KBM-7 (cell line): ENCODE measurements at places on chromosomes 12 and 14.
A peak's percentile ranks its signal among the peaks of the same experiment; 100 is the strongest.

DNA sequence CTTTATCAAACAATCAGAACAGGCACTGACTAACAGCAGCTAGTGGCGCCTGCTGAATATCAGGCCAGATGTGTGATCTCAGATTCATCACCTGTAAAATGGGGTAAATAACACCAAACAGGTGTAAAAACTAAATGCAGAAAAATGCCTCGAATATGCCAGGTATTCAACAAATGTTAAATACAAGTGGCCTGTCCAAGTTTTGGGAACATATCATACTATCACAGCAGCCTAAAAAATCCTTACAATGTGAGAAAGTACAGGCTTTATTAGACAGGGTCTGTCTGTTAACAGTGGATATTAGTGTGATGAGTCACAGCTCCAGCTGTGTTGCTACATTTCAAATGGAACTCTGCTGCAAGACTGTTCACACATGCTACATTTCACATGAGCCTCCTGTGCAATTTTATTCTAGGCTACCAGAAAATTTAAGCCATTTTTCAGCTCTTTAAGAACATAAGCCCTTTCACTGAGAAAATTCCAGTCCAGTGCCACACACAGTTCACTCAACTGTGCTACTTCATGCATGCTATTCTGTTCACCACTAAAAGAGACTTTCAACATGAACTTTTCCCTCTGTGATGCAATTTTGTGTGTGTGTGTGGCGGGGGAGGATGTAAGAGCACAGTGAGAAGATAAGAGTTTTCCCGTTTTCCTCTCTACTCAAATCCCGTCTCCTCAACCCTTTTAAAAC is 56.7 kb downstream of the MSRB3 start:
- no peak for DNase-seq

GRCh38 chr14:21494902-21495762 is 16.0 kb downstream of the METTL3 start:
- no peak for DNase-seq

GRCh38 chr12:114193474-114193873 is 212.5 kb downstream of the TBX5 start:
- no peak for DNase-seq

GRCh38 chr12:90126125-90126524 is 417.5 kb upstream of the ATP2B1 start:
- no peak for DNase-seq

- DNase-seq: no peak
Observed at GRCh38 chr12:59194794-59195193, 274.5 kb upstream of the LRIG3 start.

DNA sequence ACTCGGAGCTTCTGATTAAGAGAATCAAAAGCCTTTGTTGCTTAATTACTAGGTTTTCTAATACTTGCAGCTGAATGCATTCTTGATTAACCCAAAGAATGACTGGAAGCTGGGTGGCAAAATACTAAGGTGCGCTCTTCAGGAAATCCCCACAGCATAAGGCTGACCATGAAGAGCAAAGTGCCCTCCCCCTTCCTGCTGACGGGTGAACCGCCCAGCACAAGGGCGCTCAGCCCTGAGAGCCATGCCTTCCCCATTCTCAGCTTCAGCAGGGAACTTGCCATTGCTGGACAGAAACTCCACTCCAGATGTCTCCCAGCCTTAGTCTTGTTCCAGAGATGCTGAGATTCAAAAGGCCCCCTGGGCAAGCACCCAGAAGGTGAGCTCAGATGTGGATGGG is 27.2 kb upstream of the FBRSL1 start:
- DNase-seq: no peak

DNA sequence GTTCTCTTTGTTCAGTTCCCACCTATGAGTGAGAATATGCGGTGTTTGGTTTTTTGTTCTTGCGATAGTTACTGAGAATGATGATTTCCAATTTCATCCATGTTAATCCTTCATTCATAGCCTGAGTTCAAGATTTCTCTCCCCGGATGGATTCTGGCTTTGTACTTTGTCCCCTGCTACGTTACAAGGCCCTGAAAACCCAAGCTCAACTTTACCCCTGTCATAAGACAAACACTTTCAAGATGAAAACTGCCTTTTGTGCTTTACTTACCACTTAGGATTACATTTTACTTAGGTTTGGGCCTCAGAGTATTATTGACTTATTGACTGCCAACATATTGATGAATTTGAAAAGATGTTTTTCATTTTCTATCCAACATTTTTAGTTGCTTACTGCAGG is 36.3 kb downstream of the FOXA1 start:
- DNase-seq: no peak

GRCh38 chr12:95547522-95548055 is 3.7 kb downstream of the USP44 start:
- no peak for DNase-seq

- DNase-seq: no peak
Observed at GRCh38 chr12:53568809-53569557, 57.2 kb downstream of the ATF7 start.

DNA sequence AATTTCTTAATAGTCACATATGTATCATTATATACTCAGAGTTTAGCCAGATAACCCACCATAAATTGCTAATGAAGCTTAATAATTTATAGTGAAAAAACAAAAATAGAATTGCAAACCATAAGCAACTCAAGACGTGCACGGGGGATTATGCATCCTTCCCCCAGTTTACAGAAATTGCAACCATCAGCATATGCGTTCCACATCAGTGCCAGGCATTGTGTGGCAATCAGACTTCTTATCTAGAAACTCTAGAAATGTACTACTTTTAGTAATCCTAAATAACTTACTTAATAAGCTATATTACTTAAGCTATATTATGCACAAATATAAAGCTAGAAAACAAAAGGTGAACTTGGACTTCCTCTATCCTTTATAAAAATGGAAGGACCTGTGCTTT is 115.8 kb downstream of the CRADD start:
- no peak for DNase-seq

GRCh38 chr14:87503711-87504110 is 489.3 kb downstream of the GALC start:
- no peak for DNase-seq

GRCh38 chr12:48419116-48419935 is 53.0 kb upstream of the ANP32D start:
- no peak for DNase-seq

DNA sequence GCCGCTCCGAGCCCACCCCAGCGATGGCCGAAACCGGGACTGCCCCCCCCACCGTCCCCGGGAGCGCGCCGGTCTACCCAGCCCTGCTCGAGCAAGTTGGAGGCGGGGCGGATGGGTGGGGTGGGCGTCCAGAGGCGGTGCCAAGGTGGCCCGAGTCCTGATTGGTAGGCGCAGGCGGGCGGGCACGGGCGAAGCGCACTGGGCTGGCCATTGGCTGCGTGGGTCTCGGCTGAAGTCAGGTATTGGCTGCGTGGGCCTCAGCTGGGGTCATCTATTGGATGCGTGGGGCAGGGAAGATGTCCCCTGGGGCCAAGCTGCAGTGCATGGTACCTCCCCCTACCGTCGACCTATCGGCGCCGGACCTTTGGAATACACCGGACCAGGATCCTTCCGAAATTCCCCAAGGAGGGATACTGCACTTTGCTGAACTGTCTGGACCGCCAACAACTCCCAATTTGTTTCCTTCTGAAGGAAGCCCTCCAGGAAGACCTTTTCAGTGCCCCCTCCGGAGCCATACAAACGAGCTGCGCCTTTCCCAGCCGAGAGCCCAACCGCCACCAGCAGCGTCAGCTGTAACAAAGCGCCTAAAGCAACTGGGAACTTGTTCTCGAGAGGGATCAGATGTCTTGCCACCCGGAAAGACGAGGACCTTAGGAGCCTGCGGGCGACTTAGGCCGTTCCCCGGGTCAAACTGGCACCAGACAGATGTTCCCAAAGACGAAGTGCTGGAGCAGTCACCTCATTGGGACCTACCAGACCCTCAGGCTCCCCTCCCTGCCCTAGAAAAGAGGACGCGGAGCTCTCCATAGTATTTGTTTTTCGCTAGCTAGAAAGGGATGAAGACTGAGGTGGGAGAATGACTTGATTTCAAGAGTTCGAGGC is at the start of gene HOMEZ:
Gene HOMEZ, minus strand, starts transcription at position 113 of the 882 bp plus-strand sequence. CDS start 180 bp downstream, outside the sequence.
- DNase-seq: peak; percentile 98

DNA sequence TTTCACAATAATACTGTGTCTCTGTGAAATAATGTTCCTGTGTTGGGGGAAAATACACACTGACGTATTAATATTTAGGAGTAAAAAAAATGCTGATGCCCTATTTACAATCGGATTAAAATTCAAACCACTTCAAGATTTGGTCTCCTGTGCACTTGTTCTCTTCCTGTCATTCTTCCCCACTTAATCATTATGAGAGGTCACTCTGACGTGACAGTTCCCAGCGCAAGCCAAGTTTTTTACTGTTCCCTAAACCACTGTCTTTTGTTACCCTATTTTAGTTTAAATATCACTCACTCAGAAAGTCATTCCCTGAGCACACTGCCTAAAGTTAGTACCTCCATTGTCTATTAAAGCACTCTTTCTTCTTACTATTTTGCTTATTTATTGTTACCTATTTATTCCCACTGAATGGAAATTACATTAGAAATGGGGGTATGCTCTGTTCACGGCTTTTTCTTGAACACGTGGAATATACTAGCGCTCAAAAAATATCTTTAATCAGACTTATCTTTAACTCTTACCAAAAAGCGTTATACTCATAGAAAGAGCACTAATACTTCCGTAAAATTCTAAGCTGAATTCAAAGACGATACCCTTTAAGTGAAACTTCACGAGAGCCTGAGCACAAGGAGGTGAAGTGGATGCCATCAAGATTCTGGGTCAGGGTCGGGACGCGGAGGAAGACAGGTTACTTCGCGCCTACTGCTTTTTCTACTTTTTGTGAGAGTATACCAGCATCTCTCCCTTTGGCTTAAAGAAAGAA is 670 bp upstream of the PSMA3 start:
- DNase-seq: peak; percentile 73

DNA sequence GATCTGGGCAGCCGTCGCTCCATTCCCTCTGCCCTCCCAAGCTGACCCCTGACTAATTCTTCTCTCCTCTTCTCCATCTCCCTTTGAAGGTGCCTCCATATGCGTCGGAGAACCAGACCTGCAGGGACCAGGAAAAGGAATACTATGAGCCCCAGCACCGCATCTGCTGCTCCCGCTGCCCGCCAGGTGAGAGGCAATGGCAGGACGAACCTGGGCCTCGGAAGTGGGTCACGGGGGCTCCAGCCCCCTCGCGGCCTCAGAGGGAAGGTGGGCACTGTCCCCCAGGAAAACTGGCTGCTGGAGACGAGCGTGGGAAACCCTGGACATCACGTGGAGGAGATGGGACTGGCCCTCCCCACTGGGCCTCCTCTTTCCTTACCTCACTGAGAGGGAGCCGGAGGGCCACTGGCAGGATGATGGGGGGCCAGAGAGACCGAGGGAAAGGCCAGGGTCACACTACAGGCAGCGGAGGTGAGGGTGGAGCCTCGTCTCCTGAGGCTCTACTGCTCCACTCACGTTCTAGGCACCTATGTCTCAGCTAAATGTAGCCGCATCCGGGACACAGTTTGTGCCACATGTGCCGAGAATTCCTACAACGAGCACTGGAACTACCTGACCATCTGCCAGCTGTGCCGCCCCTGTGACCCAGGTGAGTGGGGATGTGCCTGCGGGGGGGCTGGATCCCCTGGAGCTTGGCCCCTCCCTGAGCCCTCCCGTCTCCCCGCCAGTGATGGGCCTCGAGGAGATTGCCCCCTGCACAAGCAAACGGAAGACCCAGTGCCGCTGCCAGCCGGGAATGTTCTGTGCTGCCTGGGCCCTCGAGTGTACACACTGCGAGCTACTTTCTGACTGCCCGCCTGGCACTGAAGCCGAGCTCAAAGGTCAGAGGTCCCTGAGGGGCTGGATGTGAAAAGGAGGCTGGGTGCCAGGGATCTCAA is 806 bp downstream of the LTBR start:
- DNase-seq: no peak

DNA sequence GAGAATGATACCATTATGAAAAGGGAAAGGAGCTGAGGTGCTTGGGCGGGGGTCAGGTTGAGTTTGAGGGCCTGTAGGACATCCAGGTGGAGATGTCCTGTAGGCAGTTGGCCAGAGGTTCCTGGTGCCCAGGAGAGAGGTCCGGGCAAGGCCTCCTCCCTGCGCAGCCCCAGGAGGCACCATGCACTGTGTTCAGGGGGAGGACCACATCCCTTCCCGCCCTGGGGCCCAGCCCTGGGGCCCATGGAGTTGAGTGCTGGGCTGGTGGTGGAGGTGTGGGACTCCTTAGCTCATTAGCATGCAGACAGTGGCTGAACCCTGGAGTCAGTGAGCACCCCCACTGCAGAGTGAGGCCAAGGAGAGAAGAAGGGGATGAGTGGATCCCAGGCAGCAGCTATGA is 5.7 kb upstream of the FAIM2 start:
- DNase-seq: no peak

- DNase-seq: no peak
Observed at GRCh38 chr12:123892853-123893252, 79.8 kb downstream of the CCDC92 start.

DNA sequence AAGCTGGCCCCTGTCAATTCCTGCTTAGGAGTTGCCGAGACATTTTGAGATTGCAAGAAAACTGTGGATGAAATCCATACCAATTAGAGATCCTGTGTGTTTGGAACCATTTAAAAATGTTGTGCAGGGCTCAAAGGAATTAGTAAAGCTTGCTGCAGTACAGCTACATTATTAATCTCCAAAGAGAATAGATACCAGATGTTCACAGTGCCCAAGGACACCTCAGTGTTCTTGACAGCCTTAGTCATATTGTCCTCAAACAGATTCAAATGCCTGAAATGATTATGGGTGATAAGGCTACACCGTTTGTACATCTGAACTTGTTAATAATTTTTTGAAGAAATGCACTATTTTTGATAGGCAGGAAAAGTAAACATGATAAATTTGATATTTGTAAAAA is 164.6 kb downstream of the MSRB3 start:
- DNase-seq: no peak

DNA sequence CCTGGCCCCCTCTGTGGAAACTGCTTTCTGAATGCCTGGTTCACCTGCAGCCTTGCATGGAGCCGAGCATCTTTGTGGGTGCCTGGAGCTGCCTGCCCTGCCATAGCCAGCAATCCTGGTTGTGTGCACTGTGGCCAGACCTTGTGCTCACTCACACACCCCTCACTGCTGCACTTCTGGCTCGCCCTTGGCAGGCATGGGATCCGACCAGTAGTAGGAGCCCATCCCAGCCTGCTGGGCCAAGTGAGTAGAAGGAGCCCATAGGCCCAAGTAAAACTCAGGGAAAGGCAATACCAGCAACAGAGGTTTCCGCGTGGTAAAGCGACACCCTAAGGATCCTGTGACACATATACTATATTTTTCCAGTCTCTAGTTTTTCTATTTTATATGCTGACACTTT is 270.0 kb upstream of the NAV3 start:
- no peak for DNase-seq

DNA sequence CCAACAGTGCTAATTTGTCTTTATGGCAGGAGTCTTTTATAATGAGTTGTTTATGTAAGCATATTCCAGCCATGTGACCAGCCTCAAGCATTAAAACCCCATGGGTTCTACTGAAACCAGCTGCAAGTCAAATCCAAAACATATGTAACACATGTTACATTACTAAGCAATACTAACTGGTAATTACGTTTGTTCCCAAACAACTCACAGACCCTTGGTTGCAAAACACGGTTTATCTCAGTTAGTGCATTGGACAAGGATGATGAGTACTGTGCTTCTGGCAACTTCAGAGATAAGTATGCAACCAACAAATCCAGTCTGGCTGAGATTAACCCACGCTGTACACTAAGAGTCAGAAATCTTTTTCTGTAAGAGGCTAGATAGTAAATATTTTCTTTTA is 110.1 kb upstream of the FAR2 start:
- DNase-seq: no peak
